ENCODE measurements at places on chromosomes 6 and 20.

DNA sequence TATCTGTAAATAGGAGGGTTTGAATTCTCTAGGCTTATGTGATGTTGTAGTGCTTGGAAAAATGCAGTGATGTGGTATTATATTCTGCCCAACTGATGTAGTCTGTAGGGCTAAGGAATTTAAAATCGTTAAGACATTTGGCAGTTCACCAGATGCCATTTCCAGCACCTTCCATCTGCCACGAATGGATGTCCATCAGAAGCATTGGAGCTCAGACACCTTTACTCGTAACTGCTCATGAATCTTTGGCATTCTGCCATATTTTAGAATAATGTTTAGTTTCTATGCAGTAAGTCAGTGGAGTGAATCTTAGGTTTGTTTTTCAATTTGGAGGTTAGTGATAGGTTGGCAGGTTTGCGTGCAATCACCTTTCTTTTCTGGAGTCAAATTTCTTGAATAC lies 2.4 kb upstream of the SYTL3 start:
- DNase-seq: no peak

GRCh38 chr6:2640551-2640950 lies 110.2 kb downstream of the MYLK4 start:
- no peak for DNase-seq

GRCh38 chr6:110325197-110325596 lies 33.0 kb downstream of the METTL24 start:
- DNase-seq: peak; percentile 92

GRCh38 chr6:24009319-24009718 lies 116.7 kb upstream of the NRSN1 start:
- DNase-seq: peak; percentile 77

GRCh38 chr6:34671801-34672656 lies 24.5 kb downstream of the ILRUN start:
- DNase-seq: no peak

Data from NCI-H774 (cell line).